Spleen (tissue), 13 donors: ENCODE measurements at places on chromosomes 1 and 21. TPM values are rescaled to one million over a fixed set of nuclear protein-coding genes. Genes with fewer than 3 reads are reported as not detected.
A peak's percentile ranks its signal among the peaks of the same experiment; 100 is the strongest.

GRCh38 chr1:247441606-247442005, 16.3 kb downstream of the OR2B11 start:
- no peak for DNase-seq

DNA sequence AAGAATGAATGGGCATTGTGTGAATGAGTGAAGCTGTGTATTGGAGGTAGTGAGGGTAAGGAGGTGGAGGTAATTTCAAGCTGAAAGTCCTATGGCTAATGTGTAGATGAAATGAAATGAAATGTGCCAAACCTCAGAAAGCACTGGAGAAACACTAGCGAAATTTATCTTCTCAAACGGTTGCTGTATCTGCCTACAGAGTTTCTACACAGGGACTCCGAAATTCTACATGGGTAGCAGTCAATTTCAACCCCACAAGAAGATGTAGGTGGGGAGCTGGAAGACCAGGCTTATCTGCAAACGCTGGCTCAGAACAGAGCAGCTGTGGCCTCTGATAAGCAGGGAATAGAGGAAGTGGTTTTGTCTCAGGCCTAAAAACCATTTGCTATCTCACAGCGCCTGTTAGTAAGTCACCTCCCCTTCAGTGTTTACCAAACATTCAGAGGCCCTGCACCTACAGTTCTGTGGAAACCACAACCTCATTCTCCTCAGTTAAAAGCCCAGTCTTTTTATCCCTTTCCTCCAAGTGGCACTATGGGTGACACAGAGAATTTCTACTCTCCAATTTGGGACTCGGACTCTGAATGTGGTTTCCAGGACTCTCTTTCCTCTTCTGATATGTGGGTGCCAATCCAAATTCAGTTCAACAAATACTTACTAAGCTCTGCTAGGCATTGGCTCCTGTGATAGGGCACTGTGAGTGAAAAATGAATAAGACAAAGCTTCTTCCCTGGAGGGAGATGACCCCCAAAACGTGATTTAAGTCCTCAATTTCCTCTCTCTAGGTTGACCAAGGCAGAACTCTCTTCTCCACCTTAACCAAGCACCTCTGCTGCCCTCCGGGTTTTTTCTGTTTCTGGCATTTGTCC, 17.2 kb upstream of the SLAMF6 start:
- peak; percentile 80 for DNase-seq

GRCh38 chr1:240844486-240844885, 232.5 kb upstream of the GREM2 start:
- DNase-seq: no peak

- no peak for DNase-seq
Observed at GRCh38 chr21:33647587-33647986, 5.3 kb downstream of the ITSN1 start.

GRCh38 chr1:198175423-198176170, 18.8 kb downstream of the NEK7 start:
- DNase-seq: no peak

GRCh38 chr1:167145965-167146364, 52.1 kb downstream of the STYXL2 start:
- DNase-seq: no peak

- no peak for DNase-seq
Observed at GRCh38 chr1:159598196-159598595, 10.6 kb downstream of the APCS start.

- no peak for DNase-seq
Observed at GRCh38 chr1:42742617-42743316, 2.7 kb upstream of the CLDN19 start.

The CR1 gene
- polyA plus RNA-seq: 30.5 TPM

- DNase-seq: no peak
Observed at GRCh38 chr1:61138921-61139774, 56.8 kb downstream of the NFIA start.

DNA sequence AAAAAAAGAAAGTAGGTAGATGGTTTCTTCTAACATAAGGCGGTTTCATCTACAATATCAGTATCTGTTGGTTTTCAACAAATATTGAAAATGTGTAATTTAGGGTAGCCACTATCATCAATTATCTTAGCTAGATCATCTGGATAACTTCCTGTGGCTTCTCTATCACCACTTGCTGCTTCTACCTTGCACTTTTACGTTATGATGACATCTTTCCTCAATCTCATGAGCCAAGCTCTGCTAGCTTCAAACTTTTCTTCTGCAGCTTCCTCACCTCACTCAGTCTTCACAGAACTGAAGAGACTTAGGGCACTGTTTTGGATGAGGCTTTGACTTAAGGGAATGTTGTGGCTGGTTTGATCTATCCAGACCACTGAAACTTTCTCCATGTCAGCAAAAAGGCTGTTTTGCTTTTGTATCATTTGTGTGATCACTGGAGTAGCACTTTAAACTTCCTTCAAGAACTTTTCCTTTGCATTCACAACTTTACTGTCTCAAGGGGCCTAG, 144.9 kb upstream of the HP1BP3 start:
- no peak for DNase-seq

- DNase-seq: no peak
Observed at GRCh38 chr1:58966917-58967740, 183.3 kb upstream of the JUN start.

- peak; percentile 99 for DNase-seq
Observed at GRCh38 chr1:27659497-27660299, 12.3 kb downstream of the IFI6 start.

DNA sequence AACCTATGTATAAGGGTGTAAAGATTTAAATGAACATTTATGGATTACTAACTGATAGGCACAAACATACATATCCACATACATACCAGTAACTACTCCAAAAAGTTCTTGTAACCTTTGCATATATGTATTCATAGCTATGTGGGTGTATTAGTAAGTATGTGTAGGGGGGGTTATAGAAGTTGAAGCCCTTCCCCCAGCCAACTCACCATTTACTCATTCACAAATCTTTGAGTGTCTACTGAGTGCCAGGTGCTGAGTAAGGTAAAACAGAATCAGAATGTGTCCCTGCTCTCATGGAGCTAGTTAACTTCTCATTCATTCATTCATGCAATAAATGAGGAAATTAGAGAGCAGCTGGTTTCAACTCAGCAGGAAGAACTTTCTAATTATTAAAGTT, 1.3 kb downstream of the C1orf146 start:
- DNase-seq: no peak
